ENCODE measurements at places on chromosomes 7 and 10. TPM values are rescaled to one million over a fixed set of nuclear protein-coding genes. Genes with fewer than 3 reads are reported as not detected.
A peak's percentile ranks its signal among the peaks of the same experiment; 100 is the strongest.

DNA sequence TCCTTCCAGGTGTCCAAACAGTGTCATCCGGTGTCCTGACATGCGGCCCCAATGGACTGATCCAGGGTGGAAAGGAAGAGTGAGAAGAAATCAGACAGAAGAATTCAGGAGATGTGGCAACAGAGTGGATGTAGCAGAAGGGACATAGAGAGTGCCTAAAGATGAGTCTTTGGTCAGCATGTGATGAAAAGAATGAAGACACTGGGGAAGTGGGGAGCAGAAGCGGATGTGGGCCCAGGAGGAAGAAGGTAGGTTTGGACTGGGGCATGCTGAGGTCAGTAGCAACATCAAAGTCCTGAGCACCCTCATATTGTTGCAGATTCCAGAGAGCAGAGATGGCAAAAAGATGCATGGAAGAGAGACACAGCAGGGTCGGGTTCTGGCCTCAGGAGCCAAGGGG is 71.8 kb upstream of the STEAP1B start:
- DNase-seq = no peak

- no peak for DNase-seq
Observed at GRCh38 chr7:80047856-80048459, 86.7 kb upstream of the GNAI1 start.

- no peak for DNase-seq
Observed at GRCh38 chr7:158443014-158443687, 144.5 kb downstream of the PTPRN2 start.

- no peak for DNase-seq
Observed at GRCh38 chr10:34195364-34196057, 619.6 kb downstream of the PARD3 start.

- DNase-seq = no peak
Observed at GRCh38 chr7:156000601-156001396, 188.5 kb upstream of the SHH start.

DNA sequence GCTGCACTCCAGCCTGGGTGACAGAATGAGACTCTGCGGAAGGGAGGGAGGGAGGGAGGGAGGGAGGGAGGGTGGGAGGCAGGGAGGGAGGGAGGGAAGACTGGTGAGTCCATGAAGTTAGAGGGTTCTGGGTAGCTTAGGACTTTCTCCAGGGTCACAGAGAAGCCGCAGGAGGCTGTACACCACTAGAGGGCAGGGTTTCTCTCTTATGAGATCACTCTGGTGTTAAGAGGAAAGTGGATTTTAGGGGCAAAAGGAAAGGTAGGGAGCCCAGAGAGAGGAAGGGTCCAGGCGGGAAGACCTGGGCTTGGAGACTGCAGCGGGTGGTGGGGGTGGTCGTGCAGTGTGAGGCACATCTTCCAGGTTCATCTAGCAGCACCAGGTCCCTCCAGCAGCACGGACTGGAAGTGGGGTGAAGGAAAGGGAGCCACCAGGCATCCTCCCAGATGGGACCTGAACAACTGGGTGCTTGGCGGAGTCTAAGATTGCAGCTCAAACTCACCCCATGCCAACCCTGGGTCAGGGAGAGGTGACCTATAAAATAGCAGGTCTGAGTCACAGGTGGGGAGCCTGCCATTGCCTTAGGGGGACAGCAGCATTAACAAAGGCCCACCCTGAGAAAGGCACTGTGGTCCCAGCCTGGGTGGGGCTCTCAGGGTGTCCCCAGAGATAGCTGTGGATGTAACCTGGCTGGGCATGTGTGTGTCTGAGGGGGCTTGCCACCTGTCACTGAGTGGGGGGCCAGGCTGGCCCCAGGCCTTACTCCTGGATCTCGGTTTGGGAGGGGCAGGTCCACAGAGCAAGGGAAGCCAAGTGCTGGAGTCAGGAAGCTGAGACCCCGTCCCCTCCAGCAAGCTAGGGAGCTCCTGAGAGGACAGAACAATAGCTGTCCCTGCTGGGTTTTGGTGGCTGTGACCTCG is 48.5 kb upstream of the SLC29A3 start:
- DNase-seq = peak; percentile 68

DNA sequence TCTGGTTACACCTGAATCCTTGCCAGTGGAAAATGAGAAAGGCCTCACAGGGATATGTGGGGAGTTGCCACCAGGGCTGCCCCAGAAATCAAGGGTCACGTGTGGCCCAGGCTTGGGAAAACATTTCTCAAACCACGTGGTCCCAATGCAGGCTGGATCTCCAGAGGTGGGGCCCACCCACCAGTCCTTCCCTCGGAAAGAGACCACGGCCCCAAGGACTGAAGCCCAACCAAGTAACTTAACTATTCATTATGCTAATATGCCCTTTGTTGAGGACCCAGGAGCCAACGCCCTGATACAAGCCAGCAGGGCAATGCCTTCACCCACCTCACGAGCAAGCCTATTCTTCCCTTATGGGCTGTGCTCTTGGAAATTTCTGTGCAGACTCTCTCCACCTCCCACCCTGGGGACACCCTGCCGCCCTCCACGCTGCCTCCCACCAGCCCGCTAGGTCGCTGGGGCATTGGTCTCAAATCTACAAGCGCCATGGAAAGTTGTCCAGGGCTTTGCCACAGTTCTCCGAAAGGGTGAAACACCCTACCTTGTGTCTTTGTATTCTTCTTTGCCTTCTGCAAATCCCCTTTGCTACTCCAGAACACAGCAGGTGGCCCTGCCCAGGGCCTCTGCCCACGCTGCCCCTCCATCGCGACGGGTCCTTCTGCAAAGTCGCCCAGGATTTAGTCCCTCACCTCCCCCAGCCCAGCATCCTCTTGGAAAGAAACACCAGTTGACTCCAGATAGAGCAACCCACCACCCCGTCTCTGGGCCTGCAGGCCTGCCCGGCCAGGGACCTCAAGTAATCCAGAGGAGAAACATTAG is 8.8 kb downstream of the TNS3 start:
- DNase-seq = no peak

DNA sequence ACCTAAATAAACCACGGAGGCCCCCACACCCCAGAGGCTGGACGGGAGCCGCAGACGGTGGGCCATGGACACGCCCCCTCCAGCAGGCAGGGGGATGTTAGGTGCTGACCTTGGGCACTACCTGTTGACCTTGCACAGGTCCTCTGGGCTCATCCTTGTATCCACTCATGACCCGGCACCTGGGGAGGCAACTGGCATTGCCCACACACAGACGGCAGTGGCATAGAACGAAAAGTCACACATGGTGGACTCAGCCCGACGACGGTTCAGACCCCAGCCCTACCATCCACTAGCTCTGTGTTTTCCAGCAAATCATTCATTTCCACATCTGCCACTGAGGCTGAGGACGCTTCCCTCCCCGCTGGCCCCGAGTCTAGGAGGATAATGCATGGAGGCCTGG is 247.7 kb upstream of the PPP2R2D start:
- DNase-seq = no peak

The MYL10 gene
- total RNA-seq = not detected

The POLR2J gene
- 54.9 TPM for total RNA-seq
